Fibroblast of the aortic adventitia (primary cell): ENCODE measurements at places on chromosomes 6 and 20. TPM values are rescaled to one million over a fixed set of nuclear protein-coding genes. Genes with fewer than 3 reads are reported as not detected.

POPDC3 gene
- total RNA-seq: 7.5 and 33.7 TPM in 2 replicates

THBD gene
- total RNA-seq: 6.7 and 128 TPM in 2 replicates

CLIC5 gene
- total RNA-seq: 1.1 TPM in 1 of 2 replicates, not detected in the other

KCNK15 gene
- 4.2 and 8.5 TPM in 2 replicates for total RNA-seq

C20orf141 gene
- total RNA-seq: not detected in 2 replicates

KHDC1 gene
- 0.16 and 4.5 TPM in 2 replicates for total RNA-seq

RAET1E gene
- total RNA-seq: 0.63 TPM in 1 of 2 replicates, not detected in the other

MACROD2 gene
- total RNA-seq: 1.3 and 16.4 TPM in 2 replicates

TRIM10 gene
- not detected in 2 replicates for total RNA-seq

GUCA1A gene
- total RNA-seq: not detected in 2 replicates

ZBTB46 gene
- 1.1 and 2.9 TPM in 2 replicates for total RNA-seq

SLC44A4 gene
- 0.27 TPM in 1 of 2 replicates, not detected in the other for total RNA-seq

GATA5 gene
- 0.08 TPM in 1 of 2 replicates, not detected in the other for total RNA-seq

LPA gene
- total RNA-seq: not detected in 2 replicates

TBC1D22B gene
- 3.5 and 4.8 TPM in 2 replicates for total RNA-seq

PRDM13 gene
- not detected in 2 replicates for total RNA-seq

CYP39A1 gene
- 0.63 and 4.7 TPM in 2 replicates for total RNA-seq

ELOVL4 gene
- total RNA-seq: 2.1 and 6.4 TPM in 2 replicates

PTCRA gene
- total RNA-seq: not detected in 2 replicates

TMEM200A gene
- 61.5 and 137 TPM in 2 replicates for total RNA-seq

CALHM6 gene
- 0.18 and 1.6 TPM in 2 replicates for total RNA-seq

ZNF311 gene
- 1.3 and 2.5 TPM in 2 replicates for total RNA-seq

LGSN gene
- total RNA-seq: not detected in 2 replicates

RPL10A gene
- total RNA-seq: 778 and 1,853 TPM in 2 replicates

TREM2 gene
- total RNA-seq: not detected in 2 replicates

SLC12A5 gene
- not detected in 2 replicates for total RNA-seq

SYNDIG1 gene
- 0.25 and 1.6 TPM in 2 replicates for total RNA-seq

ARMC12 gene
- 0.45 TPM in 1 of 2 replicates, not detected in the other for total RNA-seq

CAGE1 gene
- 0.33 and 0.36 TPM in 2 replicates for total RNA-seq

ISM1 gene
- 1.1 TPM in 1 of 2 replicates, not detected in the other for total RNA-seq

ZC3H12D gene
- 0.09 TPM in 1 of 2 replicates, not detected in the other for total RNA-seq

RIMS1 gene
- total RNA-seq: 0.63 TPM in 1 of 2 replicates, not detected in the other

RCAN2 gene
- 8.0 and 14.9 TPM in 2 replicates for total RNA-seq

SIRPG gene
- not detected in 2 replicates for total RNA-seq

MDFI gene
- 0.09 TPM in 1 of 2 replicates, not detected in the other for total RNA-seq

DYNLT2 gene
- 1.7 and 2.0 TPM in 2 replicates for total RNA-seq

PNPLA1 gene
- total RNA-seq: 0.09 TPM in 1 of 2 replicates, not detected in the other

TPX2 gene
- 6.2 and 91.1 TPM in 2 replicates for total RNA-seq

SNAP25 gene
- 0.65 and 3.1 TPM in 2 replicates for total RNA-seq

MYT1 gene
- total RNA-seq: not detected in 2 replicates
